Placental epithelial cell (primary cell): ENCODE measurements at places on chromosomes 16 and 17. TPM values are rescaled to one million over a fixed set of nuclear protein-coding genes. Genes with fewer than 3 reads are reported as not detected.

Gene KRTAP4-1
- not detected in 2 replicates for total RNA-seq

Gene LIG3
- 34.1 and 52.2 TPM in 2 replicates for total RNA-seq

Gene CHST5
- total RNA-seq, result not detected in 2 replicates

Gene MCRIP2
- total RNA-seq, result 10.6 and 15.9 TPM in 2 replicates

Gene INCA1
- total RNA-seq, result 0.43 and 1.6 TPM in 2 replicates
